HS-27A (cell line): ENCODE measurements at places on chromosomes 5 and 9.

GRCh38 chr5:19987612-19988361 lies at the start of gene CDH18:
Gene CDH18, minus strand, starts transcription at chr5:19988200. Its CDS starts 149,214 bp downstream, at chr5:19838986.
- DNase-seq = peak; percentile 41

DNA sequence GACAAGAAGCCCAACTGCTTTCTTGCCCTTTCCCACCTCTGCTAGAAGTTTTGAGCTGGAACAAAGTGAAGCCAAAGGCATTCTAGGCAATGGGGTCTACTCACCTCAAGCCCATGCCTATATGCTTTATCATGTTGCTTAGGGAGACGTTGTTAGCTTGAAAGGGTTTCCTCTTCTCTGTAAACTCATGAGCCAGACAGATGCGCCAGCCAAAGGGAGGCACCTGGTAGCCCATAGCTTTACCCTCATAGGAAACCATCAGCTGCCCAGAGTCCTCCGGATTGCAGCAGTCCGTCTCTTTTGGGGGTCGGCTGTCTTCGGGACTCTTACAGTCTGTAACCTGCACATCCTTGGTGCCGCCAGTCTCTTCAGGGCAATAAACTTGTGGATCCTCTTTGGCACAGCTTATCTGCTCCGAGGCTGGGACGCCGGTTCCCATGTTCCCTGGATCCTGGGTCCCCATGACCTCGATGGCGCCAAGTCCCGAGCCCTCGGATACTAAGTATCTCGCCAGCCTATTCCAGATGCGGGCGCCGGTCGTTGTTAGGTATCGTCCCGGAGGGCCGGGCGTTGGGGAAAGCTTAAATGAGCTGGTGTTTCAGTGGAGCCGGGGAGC lies 678 bp downstream of the GBA2 start:
- no peak for DNase-seq

DNA sequence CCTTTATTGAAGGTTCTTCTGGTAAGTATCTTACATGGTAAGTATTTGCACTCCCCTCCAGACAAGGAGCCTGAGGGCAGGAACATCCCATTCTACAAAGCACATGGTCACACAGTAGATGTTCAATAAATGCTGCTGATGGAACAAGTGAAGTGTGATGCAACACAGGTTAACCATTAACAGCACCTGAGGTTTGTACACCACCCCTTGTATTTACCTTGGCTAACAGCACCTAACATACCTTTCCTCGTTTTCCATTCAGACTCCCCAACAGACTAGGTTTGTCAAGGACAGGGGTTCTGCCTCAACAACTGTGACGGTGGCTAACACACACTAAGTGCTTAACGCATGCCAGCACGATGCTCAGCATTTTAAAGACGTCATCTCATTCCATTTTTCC lies 213.6 kb downstream of the MAPKAP1 start:
- DNase-seq = no peak

- DNase-seq = no peak
Observed at GRCh38 chr9:87864915-87865314, 17.8 kb upstream of the SPATA31E1 start.

DNA sequence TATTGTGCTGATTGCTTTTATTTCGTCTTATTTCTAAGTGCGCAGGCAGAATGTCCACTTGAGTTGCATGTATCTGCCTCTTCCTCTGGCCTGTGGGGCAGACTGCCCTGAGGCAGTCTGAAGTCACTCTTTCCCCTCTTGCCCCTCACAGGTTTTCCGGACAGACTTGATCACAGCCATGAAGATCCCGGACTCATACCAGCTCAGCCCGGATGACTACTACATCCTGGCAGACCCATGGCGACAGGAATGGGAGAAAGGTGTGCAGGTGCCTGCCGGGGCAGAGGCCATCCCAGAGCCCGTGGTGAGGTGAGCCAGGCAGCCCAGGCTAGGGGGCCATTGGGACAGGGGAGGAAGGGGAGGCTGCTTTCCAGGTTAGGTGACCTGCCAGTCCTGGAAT lies 26.4 kb downstream of the JADE2 start:
- DNase-seq = no peak

DNA sequence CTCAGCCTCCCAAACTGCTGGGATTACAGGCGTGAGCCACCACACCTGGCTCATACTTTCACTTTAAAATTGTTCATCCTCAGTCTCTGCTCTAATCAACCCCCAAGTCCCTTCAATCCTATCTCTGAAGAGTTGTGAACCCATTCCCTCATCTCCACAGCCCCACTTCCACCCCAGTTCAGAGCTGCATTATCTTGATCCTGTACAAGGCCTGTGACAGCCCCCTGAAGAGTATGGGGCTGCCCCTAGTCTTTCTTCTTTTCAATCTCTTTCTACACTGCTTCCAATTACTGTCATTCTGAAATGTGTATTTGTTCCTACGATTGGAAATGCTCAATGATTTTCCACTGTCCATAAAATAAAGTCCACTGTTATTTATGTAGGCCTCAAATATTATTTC lies 588.3 kb downstream of the RAB3C start:
- DNase-seq = no peak

GRCh38 chr5:32625547-32625946 lies 40.2 kb downstream of the SUB1 start:
- no peak for DNase-seq

DNA sequence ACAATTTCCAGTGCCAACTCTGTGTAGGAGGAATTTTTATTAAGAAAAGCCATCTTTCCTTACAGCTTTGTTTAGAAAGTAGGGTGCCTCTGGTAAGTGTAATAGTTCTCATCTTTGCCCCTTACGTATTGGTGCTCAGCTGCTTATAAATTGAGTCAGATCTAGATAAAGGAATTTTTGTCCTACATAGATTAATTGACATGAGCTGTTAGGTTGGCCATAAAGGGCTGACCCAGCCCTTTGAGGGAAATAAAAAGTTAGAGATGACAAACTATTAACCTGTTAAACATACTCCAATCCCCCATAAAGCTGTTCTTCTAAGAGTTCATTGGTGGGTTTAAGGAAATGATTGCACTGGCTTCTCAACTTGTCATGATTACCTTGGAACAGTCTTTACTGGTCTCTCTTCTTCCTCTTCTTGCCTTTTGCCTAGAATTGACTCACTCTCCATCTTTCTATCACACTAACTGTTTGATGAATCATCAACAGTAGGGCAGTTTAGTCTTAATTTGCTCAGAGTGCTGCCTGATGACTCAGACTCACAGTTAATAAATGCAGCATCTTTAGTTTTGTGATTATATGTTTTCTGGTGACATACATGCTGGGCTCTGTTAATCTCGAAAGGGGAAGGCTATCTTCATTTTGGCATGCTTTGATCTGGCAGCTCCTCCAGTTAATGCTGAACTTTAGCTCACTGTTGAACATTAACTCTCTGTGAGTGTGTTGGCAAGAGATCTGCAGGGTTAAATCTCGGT lies 51.7 kb downstream of the ARHGAP26 start:
- peak; percentile 66 for DNase-seq

DNA sequence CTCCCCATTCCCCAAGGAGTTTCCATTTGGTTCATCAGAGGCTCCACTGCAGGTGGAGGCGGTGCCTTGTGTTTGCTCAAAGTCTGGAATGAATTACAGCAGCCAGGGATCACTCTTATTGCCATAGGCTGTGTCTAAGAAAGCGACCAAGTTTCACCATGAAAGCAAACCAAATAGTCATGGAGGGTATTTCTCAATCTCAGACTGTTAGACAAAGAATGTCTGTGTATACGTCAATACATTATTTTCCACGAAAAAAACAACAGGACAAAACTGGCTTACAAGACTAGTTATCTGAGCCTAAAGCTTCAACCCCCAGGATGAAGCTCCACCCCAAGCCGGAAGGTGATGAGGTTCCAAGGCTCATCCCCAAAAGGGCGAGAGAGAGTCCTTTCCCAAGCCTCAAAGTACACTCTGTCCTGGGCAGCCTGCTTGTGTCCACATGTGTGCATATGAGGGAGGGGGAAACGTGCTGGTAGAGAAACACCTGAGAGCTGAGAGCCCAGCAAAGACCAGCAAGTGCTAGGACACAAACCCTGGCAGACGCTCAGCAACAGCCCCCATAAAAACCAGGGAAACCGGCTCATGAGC lies 4.3 kb downstream of the B4GALT1 start:
- DNase-seq = no peak

DNA sequence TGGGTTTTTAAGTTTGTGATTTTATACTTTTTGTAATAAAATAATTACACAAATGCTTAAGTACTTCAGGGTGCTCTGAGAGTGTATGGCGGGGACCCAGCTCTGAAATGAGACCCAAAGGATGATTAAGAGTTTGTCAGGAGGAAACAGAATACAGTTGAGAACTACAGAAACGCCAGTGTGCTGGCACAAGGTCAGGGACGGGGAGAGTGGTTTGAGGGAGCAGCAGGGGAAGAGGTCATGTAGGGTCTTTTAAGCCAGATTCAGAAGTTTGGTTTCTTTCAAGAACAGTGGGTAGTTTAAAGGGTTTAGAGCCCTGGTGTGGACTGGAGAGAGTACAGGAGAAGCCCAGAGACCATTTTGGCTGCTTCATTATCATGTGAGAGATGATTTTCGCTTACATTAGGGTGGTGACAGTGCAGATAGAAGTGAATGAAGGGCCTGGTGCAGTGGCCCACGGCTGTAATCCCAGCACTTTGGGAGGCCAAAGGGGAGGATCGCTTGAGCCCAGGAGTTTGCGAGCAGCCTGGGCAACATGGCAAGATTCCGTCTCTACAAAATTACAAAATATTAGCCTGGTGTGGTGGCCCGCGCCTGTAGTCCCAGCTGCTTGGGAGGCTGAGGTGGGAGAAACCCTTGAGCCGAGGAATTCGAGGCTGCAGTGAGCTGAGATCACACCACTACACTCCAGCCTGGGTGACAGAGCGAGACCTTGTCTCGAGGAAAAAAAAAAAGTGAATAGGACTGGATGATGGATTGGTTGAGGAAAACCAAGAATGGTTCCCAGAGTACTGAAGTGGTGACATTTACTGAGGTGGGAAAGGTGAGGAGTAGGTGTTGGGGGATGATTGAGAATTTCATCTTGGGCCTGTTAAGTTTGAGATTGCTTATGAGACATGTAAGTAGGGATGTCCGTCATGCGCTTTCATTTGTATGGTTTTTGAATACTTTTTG lies 1.4 kb upstream of the ETF1 start:
- no peak for DNase-seq

DNA sequence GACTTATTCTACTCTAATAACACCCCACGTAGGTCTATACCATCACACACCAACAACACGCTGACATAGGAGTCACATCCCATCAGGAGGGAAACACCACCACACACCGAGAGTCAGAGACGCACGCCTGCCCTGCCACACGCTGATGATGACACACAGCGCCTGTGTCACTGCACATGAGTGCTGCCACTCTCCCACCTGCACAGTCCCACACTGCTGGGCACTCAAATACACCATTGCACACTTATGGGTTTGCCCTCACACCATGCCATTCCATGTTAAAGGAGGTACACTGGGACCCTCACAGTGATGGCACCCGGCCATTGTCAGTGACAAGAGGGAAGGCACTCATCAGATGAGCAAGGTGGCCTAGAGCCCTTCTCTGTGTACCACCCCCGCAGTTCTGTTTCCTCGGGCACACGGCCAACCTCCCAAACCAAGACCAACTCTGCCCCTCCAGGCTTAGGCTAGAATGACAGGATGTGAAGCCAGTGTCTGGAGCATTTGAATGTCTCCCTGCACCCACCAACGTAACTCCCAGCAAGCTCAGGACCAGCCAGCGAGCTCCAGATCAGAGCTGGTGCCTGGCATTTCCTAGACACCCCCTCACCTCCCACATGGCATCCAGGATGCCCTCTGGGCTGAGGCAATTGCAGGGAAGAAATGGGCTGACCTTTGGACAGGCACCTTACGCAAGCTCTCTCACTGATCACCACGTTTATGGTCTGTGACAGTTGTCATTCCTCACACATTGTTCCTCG lies 3.6 kb upstream of the CPLX2 start:
- DNase-seq = no peak
